ENCODE measurements at places on chromosomes 3 and 15.

GRCh38 chr3:9884555-9885165, 4.6 kb upstream of the CIDEC start:
- no peak for DNase-seq

DNA sequence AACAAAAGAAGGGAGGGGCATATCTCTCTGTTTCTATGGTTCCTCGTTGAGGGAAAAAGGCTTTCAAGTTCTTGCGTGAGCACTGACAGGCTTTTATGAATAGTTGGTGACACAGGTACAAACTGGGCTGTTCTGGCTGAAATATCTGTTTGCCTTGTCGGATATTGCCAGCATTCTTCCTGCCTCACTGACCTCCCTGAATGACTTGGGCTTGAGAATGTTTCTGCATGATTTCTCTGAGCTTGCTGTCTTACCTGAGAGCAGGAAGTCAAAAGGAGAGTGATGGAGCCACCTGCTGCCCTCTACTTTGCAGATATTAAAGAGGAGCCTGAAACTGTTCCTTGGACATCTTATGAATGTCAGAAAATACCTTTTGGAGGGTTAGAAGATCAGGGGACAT, 4.8 kb downstream of the GCNT3 start:
- DNase-seq: no peak

DNA sequence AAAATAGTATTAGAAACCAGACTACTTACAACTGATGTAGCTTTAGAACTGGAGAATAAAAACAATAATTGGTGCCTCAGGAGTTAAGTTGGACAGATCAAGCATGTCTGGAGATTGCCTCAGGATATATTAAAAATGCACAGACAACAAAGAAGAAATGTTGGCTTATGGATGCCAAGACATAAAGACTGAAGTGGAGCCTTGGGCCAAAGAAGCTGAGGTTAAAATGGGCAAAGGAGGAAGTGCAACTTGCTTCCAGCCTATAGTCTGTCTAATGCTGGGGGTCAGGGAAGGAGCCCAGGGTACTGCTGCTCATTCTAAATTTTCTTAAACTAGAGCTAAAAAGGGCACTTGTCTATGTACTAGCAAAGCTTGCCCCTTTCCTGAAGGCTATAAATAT, 77.5 kb downstream of the ESYT3 start:
- DNase-seq: no peak

- DNase-seq: no peak
Observed at GRCh38 chr15:51349156-51349844, 7.8 kb downstream of the GLDN start.

DNA sequence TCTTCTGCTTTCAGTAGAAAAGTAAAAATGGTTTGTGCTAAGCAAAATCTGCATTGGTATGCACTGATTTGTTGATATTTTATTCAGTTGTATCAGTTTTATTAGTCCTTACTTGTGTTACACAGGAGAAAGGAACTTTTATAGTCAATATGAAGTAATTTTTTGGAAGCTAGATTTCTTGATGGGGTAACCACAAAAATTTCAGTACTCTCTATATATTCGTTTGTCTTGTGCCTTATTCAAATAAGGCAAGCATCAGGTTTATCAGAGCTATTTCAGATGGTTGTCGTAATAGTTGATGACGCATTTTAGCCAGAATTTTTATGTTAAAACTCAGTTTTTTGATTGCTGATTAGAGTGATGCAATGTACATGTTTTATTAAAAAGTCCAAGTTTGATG, 50.7 kb upstream of the NIPA1 start:
- DNase-seq: no peak

- DNase-seq: no peak
Observed at GRCh38 chr3:142459096-142459495, 11.3 kb upstream of the XRN1 start.

- no peak for DNase-seq
Observed at GRCh38 chr3:133991209-133991608, 38.5 kb downstream of the SLCO2A1 start.

GRCh38 chr3:183161552-183162336, 790 bp downstream of the LAMP3 start:
- DNase-seq: no peak

DNA sequence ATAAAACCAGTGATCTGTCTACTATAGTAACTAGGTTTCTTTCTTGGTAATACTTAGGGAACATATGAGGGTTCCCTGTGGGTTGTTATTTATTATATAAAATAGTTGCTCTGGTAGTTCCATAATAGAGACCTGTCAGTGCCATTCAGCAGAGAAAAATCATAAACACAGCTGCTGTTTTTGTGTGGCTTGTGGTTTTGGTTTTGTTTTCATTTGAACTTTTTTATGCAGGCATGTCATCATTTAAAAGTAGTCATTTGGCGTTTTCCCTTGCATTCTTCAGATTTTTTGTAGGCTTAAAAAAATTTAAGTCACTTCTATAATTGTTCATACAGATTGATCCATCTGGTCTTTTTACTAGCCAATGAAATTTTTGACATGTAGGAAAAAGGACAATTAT, 47.9 kb downstream of the PIK3CA start:
- DNase-seq: no peak

GRCh38 chr15:67968966-67969365, 85.1 kb upstream of the PIAS1 start:
- DNase-seq: no peak

GRCh38 chr3:147409143-147410115, at the start of gene ZIC1:
TSS of gene ZIC1 (plus strand) at chr3:147409365. CDS start at chr3:147410113, 748 bp downstream.
- DNase-seq: no peak

DNA sequence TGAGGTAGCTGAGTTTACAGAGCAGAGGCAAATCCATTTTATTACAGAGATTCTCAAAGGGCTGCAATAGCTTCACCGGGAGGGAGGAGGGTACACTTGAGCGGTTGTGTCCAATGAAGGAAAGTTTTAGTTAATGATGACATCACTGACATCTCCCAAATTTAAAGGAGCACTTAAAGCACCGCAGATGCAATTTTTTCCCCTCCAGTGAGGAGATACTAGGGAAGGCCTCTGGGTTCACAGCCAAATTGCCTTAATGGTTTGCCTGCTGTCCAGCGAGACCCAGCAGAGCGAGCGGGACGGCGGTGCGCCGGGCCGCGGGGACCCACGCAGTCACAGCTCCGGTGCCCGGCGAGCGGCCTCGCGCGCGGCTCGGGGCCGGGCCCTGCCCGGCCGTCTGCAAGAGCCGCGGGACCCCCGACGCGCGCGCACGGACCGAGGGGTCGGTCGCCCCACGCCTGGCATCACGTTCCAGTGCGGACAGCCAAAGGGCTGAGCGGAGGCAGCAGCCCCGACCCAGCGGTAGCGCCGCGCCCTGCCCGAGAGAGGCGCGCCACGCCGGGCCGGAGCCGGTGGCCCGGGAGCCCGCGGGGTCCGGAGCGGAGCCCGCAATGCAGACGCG, 160.5 kb upstream of the CHRNA7 start:
- DNase-seq: no peak

GRCh38 chr15:58698887-58699641, 50.4 kb downstream of the ADAM10 start:
- no peak for DNase-seq

DNA sequence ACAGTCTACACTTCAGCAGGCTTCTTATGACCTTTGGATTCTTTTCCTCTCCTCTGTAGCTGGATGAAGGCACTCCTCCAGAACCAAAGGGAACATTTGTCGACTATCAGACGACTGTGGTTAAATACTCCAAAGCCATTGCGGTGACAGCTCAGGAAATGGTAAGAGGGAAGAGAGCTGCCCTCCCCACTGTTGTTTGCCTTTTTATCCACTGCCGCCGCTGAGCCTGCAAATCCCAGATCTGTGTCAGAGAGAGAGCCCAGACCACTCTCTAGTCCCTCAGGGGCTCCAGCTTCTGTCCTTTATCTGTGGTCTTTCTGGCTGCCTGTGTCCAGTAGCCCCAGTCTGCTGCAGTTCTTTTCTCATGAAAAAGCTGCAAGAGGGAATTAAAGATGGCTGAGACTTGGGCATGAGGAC, 261.5 kb upstream of the TPM1 start:
- no peak for DNase-seq
